T47D (cell line): ENCODE measurements at places on chromosomes 12 and 14.

DNA sequence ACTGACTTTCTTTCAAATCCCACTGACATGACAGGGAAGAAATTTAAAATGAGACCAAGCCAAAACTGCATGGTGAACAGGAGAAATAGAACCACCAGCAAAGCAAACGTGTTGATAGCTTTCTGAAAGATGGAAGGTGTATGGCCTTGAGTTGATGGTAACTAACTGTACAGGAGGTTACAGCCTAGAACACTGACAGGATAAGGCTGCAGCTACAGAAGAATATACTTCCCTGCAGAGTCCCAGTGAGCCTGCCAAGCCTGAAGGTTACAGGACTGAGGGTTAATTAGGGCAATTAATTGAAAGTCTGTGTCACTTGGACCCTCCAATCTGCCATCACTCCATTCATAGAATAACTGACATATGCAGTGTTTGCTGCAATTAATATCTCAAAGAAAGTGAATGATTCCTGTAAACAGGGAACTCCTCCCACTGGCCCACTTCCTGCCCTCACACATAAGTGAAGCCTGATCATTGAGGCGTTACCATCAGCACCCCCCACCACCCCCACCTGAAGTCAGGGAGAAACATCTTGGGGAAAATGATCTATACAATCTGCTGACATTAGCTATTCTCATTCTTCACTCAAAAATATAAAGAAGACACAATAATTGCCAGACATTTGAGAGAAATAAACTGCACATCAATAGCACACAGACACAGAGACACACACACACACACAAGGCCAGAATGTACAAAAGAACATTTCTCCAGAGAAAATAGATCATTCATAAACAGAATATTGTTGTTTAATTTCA, 73.4 kb downstream of the GTF2A1 start:
- no peak for DNase-seq

DNA sequence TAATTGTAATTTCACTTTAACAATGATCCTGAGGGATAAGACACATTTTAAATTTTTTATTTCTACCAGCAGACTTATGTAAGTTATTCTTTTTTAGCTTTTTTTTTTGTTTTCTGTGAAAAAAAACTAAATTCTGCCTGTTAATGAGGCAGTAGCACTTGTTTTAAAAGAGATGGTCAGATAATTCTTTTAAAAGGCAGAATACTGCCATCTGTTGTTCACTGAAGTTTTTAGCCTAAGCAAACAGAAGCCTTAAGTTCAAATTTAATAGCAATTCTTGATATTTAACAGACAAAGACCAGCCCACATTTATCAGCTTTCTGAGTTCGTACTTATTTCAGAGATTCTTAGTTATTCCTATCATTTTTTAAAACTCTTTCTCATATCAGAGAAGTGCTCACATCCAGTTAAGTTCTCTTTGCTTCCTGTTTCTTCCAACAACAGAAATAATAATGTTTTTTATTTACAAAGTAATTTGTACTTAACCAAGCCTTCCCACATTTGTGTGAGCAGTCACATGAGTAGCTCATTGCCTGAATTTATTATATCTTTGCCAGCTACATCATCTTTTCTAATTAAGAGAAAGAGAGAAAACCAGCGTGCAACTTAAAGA, 93.4 kb upstream of the SLCO1C1 start:
- peak; percentile 4 for DNase-seq

DNA sequence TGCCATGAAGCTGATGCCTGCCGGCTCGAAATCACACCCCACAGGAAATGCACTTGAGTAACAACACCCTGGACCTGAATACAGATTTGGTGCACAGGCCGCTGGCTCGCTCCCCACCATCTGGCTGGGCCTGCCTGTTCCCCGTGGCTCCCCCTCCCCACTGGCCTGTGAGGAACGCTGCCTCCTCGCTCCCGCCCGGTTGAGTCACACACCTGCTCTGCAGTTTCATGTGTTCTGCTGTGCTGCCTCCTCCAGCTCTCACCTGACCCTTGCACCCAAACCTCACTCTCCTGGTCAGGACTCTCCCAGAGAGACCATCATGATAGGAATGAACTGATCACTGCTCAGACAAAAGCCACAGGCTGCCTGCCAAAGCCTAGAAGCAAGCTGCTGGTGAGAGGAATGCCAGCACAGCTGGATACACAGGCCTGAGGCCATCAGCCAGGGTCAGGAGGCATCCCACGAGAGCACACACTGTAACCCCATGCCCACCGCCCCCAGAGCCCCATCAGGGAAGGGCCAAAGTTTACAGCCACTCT, 3.8 kb upstream of the SIVA1 start:
- DNase-seq = no peak

- no peak for DNase-seq
Observed at GRCh38 chr14:29752221-29752923, 175.3 kb downstream of the PRKD1 start.

GRCh38 chr14:24381363-24382063, 13.5 kb downstream of the NFATC4 start:
- no peak for DNase-seq

GRCh38 chr12:63224396-63224795, 73.4 kb upstream of the AVPR1A start:
- DNase-seq = no peak

GRCh38 chr12:100044266-100044665, 59.5 kb upstream of the ANKS1B start:
- no peak for DNase-seq

DNA sequence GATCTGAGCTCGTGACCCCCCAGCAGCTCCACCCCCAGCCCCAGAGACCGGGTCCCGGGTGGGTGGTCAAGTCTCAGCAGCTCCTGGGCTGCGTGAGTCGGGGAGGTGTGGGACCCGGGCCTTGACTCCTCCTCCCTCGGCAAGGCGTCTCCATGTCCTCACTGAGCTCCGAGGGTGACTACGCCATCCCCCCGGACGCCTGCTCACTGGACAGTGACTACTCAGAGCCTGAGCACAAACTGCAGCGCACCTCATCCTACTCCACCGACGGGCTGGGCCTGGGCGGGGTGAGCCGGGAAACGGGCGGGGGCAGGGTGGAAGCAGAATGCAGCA, 28.1 kb downstream of the PIGH start:
- DNase-seq = no peak

DNA sequence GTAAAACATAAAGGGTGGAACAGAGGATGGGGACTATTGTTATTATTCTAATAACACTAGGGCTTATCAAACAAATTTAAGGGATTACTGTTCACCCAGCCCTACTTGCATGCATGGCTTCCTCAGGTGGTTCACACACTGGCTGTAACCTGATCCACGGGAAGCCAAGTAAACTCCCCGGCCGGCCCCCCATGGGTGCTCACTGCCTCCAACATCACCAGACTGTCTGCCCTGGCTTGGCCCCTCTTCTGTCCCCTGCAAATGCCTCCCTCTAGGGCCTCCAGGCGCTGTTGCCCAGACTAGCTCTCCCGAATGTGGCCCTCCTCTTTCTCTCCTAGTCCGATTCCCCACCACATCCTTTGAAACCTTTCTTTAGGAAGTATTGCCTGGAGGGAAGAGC, 18.6 kb downstream of the FAIM2 start:
- no peak for DNase-seq

DNA sequence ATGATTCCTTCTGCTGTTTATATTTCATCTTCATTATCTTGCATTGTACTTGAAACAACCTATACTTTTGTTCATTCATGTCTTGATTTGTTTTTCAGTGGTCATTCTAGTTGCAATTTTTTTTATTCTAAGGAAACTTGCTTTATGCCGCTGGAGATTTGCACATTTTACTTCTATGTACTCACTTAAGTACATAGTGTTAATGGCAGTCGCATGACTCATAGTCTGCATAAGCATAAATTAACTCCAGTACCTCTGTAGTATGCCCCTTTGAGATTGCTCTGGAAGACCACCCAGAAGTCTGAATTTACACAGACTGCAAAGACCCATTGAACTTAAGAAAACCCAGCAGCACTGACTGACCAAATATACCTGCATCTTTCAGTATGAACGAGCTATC, 77.0 kb downstream of the MSRB3 start:
- no peak for DNase-seq

GRCh38 chr12:124747426-124748161, 116.1 kb downstream of the SCARB1 start:
- DNase-seq = no peak

DNA sequence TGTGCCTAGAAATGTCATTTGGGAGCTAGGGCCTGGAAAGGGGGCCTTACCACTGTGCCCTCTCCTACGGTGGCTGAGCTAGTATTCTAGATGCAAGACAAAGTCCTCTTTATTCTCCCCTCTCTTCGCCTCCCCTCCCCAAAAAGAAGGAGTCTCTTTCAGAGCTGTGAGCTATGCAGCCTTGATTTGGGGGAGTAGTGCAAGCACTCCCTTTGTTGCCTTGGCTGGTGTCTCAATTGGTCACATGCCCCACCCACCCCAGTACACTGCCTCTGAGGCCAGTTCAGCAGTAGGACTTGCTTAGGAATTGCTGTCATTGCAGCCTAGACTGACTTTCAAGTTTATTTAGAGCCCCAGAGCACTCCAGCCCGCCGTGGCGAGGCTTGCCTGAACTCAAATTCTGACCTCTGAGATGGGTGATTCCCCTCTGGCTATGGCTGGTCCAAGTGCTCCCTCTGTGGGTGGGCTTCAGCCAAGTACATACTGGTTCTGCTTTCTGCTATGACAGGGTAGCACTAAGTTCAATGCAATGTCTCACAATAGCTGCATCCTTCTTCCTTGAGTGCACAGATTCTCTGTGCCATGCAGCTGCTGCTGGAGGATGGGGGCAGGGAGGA, 37.0 kb upstream of the FBXO33 start:
- no peak for DNase-seq

DNA sequence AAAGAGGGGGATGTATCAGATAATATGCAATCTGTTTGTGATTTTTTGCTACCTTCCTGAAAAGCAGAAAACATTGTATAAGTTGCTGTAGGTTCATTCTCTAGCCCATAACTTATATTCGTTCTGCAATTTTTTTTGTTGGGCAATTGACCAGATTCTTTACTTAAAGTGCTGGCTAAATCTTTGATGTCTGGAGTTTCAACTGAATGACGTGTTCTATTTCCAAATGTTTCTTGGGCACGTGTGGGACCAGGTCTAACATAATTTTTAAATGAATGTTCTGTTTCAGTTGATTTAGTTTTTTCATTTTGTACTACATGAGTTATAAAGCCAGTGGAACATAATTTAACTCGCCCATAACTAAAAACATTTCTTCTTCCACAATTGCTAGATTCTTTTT, 3.8 kb downstream of the MLH3 start:
- no peak for DNase-seq

DNA sequence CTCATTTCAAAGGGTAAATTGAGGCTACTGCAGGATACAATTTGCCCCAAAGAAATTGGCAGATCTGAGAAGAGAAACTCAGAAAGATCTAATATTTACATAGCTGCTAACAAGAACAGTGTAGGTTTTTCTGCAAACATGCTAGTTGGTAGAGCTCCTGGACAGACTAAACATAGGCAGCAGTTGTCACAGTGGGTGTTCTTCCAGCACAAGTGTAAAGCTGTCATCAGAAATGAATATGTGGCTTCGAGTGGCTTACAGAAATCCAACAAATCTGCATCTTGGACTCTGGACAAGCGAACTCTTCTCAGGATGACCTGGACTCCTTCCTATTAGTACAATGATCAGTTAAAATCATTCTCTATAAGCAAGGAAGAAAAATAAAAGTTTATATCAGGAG, 5.9 kb downstream of the CBX5 start:
- no peak for DNase-seq

DNA sequence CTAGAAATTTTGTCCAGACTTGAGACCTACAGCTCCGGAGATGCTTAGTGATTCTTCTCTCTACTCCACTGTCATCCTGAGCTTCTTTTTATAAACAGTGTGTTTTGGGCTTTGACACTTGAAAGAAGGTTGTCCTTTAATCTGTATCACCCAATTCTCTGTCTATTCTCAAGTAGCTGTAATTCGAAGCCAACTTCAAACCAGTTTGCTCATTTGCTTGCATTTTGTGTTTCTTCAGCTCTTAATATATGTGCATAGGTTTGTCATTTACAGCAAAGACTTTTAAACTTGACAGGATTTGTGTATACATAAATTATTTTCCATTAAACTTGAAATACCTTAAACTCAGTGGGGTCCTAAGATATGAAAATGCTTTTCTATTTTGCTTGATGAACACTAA, 16.4 kb upstream of the MYBPC1 start:
- no peak for DNase-seq
